Activated T-helper 1 cell treated with Interleukin-2 at 50 U/mL for 16 hours (primary cell): ENCODE measurements at places on chromosomes 4 and X.

DNA sequence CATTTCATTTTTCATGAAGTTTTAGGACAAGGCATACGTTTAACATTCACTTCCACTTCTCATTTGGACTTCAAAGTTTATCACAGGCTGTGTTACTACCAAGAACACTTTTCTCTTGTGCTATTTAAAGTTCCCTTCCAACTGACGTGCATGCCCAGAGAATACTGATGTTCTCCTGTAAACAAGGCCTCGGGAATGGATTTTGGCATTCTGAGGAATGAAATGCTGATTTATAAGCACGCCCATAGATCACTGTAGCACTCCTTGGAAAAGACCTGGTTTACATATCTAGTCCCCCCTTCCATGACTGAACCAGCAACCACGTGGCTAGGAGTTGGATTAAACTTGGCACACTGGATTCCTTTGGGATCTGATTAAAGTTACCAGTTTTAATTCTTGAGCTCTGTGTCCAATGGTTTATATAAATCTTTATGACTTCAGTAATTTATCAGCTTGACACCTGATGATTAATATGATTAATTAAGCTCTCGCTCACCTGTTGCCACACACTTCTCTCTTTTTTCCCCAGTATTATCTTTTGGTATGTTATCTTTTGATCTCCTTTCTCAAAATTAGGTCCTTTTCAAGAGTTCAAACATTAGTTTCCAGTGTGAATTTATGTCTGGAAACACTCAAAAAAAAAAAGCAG lies 122.4 kb upstream of the HAND2 start:
- no peak for DNase-seq

- DNase-seq = no peak
These were observed 475.9 kb upstream of the GALNT7 start for GRCh38 chr4:172692701-172693100.

- no peak for DNase-seq
These were observed 84.6 kb downstream of the FBXO8 start for GRCh38 chr4:174198828-174199227.

- no peak for DNase-seq
These were observed at the start of the genes SATL1 and ZNF711 for GRCh38 chrX:85243761-85244449. Gene SATL1 (minus strand): TSS chrX:85243779. CDS start chrX:85108968, 134,811 bp downstream. Gene ZNF711 (plus strand): TSS chrX:85243991. CDS start chrX:85247573, 3,582 bp downstream.

DNA sequence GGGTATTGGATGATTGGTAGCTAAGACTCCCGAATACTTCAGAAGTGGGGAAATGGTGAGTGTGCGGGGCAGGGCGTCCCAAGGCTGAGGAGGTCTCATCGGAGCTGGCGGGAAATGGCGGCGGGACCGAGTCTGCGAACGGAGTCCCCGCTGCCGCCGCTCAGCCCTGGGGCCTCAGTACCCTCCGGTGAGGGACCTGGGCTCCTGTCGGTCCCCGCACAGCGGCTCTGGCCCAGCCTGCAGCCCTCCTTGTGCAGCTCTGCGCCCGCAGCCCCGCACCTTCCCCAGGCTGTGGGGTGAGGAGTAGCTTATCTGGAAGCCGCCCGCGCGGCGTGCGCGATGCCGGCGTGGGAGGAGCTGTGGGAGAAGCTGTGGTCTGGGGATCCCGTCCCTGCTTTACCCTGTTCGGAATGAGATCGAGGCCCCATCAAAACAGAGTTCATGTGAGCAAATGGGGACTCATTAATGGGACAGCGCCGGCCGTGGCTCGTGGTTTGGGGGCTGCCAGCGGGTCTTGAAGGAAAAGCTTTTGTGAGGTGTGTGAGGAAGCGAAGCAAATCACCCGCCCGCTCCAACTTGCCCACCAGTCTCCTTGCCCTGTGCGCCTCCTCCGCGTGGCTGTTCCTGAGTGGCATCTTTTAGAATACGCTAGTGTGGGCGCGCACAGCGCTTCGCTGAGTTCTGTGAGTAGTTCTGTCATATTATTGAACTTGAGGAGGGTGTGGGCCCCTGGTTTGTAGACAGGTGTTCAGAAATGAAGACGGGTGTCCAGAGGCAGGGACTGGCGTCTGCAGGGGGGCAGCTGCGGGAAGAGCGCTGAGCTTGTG lies 531 bp downstream of the ZNF141 start:
- peak; percentile 28 for DNase-seq

GRCh38 chrX:16067886-16068515 lies 55.4 kb upstream of the GRPR start:
- DNase-seq = no peak

DNA sequence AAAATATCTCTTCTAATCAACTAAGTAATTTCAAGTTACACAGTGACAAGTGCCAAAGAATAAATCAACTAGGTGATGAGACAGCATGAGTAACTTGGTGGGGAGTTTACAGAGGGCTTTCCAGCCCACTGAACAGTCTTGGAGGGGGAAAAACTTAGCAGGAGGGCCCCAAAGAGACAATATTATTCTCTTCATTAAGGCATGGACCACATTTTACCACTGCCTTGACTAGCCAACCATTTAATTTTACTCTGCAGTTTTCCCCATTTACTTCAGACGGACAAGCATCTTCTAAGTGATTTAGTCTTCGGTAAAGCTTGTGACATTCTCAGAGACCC lies 25.3 kb upstream of the GATB start:
- no peak for DNase-seq

DNA sequence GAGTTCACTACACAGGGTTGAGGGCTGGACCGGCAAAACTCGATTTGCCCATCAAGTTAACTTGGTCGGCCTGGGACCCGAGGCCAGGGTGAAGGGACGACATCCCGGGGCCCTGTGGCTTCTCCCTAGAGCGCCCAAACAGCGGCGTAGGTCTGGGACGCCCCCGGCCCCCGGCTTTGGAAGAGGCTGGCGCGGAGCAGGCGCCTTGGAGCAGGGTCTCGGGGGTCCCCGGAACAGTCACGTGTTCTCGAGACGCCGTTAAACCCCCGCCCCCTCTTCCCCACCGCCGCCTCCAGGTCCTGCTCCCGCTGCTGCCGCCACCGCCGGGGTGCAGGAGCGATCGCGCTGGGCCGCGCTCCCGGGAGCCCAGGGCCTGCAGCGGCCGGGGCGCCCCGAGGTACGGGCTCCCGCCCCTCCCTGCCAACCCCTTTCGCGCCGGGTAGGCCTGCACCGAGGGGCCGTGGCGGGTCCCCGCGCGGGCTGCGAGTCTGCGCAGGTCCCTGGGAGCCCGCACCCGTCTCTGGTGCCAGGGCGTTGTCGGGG lies at the start of gene NPY5R:
Gene NPY5R (plus strand): TSS at position 289 of the 543 bp plus-strand sequence. CDS start 6,382 bp downstream, outside the sequence.
- no peak for DNase-seq

DNA sequence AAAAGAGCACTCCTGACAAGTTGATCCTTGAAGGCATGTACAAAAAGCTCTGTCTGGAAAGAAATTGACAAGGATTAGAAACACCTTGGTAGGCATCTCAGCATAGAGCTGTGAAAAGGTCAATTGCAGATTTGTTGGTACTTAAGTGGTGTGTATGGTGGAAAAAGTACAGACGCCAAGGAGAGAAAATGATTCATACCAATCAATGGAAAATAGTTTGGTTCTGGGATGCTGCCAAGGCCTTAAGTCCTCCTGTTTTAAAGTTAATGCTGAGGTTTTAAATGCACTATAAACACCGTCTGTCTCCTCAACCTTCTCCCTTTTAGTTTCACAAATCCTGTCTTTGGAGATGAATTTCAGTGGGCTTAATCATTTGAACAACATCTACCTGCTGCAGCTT lies 524.1 kb downstream of the IL15 start:
- DNase-seq = no peak

- DNase-seq = no peak
These were observed 118.4 kb downstream of the TSPAN7 start for GRCh38 chrX:38679695-38680094.

- DNase-seq = no peak
These were observed 5.5 kb downstream of the RPS6KA6 start for GRCh38 chrX:84182516-84182915.

DNA sequence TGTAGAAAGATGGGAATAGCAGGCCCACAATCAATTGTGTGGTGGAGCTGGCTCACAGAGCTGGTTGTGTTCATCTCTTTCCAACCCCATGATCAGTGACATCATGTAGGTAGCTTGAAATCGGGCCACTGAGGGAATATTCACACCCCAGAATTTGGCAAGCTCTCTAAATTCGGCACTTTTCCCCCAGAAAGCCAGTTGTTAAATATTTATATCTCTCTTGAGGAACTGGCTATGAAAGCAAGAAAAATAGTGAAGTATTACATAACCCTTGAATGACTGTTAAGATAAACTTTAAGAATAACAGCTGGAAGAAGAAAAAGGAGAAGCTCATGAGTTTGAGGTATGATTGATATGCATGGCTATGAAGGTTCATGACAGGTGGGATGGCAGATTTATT lies 38.9 kb downstream of the GPRIN3 start:
- DNase-seq = no peak

DNA sequence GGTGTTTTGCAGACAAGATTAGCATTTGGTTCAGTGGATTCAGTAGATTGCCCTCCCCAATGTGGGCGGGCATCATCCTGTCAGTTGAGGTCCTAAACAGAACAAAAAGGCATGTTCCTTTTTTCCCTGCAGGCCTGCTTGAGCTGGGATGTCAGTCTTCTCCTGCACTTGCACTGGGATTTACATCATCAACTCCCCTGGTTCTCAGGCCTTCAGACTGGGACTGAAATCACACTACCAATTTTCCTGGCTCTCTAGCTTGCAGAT lies 278.9 kb upstream of the FTHL17 start:
- no peak for DNase-seq

DNA sequence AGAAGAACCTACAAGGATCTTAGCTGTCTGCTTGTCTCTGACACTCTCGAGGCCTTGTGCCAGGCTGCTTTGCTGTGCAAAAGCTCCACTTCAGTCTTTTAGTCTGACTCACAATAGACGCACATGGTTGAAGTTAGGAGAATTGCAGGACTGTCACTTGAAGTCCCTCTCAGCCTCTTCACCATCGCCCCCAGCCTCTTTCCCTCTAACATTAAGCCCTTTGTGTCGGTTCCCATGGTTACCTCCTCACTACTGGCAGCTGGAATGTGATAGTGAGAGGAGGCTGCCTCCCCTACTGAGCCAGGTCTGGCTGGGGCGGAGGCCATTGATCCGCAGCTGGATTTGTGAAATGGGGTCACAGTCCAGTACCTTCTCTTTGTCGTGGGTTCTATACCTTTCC lies 201.8 kb downstream of the SOWAHB start:
- DNase-seq = no peak

DNA sequence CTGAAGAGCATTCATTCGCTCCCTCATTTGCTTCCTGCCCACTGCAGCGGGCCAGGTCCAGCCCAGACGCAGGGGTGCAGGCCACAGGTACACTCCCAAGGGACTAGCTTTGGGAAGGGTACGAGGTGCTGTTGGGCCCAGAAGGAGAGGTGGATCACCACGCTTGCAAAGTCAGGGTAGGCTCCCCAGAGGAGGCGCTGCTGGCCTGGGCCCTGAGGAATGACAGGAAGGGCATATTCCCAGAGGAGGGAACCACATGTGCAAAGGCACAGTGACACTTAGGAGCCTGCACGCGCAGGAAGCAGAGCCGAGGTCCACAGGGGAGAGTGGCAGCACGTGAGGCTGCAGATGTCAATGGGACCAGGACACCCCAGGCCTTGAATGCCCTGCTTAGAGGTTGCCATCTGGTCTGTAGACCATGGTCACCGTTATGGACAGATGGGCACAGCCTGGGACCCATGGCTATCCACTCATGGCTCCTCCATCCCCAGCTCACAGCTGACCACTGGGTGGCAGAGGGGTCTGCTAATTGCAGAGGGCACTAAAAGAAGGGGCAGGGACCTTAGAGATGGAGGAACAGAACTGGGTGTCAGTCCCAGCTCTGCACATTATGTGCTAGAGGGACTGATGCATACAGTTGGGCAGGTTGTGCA lies 7.9 kb downstream of the HTRA3 start:
- no peak for DNase-seq

GRCh38 chr4:100206850-100207249 lies 16.6 kb upstream of the DDIT4L start:
- DNase-seq = no peak

DNA sequence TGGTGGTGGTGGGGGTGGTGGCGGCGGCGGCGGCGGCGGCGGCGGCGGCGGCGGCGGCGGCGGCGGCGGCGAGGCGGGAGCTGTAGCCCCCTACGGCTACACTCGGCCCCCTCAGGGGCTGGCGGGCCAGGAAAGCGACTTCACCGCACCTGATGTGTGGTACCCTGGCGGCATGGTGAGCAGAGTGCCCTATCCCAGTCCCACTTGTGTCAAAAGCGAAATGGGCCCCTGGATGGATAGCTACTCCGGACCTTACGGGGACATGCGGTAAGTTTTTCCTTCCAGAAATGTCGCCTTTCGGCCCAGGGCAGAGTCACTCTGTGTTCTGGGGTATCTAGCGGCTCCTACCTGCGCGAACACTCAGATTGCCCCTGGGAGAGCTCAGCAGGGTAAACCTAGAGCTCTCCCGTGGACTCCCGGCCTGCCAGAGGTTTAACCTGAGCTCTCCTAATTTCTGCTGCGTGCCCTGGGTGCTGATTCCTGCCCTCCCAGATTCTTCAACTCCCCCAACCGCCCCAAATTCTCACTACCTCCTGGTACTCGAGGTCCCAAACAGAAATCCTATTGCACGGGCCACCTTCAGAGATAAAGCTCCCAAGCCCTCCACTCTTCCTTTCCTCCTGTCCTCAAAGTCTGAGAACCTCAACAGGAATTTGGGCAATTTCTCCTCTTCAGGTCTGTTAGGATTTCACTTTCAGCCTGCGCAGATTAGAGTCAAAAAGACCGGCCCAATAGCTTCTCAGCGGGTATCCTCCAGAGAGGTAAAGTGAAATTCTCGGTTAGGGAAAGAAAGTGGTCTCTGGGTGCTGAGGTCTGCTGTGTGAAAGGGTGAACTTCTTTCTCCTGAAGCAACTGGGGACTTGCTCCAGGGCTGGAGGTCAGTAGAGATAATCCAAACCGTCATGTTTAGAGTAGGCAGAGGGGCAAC lies 2.9 kb downstream of the AR start:
- DNase-seq = no peak

- no peak for DNase-seq
These were observed 37.3 kb upstream of the UGT2B4 start for GRCh38 chr4:69532886-69533506.

- DNase-seq = no peak
These were observed 694.8 kb upstream of the INTU start for GRCh38 chr4:126937846-126938422.

DNA sequence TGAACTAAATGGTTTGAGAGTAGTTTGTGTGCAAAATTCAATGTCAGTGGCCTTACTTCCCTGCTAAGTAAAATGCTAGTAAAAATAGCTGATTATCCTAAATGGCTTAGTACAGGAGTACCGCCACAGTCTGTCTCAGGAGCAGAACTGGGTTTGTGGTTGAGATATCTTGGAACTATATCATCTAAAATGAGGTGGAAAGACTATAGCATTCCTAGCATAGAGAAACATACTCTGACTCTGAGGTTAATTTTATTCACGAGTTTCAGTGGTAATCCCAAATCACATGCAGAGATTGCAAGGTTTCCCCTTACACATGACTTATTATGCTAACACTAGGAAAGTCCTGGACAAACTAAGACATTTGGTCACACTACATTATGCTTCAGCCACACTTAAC lies 70.4 kb downstream of the OR13H1 start:
- DNase-seq = no peak

DNA sequence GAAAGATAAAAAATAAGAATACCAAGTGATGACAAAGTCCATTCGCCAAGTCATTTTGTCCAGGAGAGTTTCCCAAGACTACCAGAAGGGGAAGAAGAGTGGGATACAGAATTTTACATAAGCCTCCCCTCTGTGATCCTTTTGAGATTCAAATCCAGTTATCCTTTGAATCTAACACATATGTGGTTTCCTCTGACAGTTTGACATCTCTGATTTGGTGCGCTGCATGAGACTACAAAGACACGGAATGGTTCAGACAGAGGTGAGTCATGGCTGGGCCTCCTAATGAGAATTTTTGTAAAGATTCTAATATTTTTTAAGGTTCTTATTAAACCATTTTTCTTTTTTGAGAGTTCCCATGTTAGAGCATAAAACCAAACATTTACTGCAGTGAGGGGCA lies 38.3 kb downstream of the SLC10A6 start:
- no peak for DNase-seq

- no peak for DNase-seq
These were observed 133.1 kb upstream of the VCX start for GRCh38 chrX:7709845-7710244.
